ENCODE measurements at places on chromosomes 11 and 22.

DNA sequence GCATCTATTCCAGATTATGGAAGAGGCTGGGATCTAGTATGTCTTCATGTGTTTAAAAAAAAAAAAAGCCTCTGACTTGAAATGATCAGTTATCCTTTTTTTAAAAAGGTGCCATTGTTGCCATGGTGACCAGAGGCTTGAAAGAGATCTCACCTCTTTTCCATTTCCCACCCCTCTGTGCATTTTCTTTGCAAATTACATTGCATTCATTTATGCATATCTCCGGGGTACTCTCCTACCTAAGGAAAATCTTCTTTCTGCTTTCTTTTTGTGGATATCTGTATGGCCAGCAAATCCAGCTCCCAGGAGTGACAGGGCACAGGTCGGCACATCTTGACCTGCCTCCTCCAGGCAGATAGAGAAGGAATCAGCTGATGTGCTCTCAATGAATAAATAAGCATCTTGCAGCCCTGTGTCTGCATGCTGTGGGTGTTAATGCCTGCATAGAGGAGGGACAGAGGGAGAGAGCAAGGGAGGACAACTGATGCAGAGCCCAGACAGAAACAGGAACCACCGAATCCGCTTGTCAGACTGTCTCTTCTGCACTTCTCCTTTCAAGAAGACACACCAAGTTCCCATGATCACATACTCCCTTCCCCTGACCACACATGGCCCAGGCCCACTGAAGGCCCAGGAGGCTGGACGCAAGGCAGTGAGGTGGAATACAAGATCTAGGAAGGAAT lies 50.9 kb downstream of the CWC15 start:
- DNase-seq: no peak

GRCh38 chr11:62604460-62605120 lies 2.9 kb upstream of the MTA2 start:
- DNase-seq: peak; percentile 46

- DNase-seq: no peak
These were observed 75.7 kb downstream of the RELT start for GRCh38 chr11:73451896-73452295.

- peak; percentile 86 for DNase-seq
These were observed 32.7 kb upstream of the TXNRD2 start for GRCh38 chr22:19974268-19974861.
